Right hindlimb (tissue), 1 donor: ENCODE measurements at places on chromosomes 2 and 18.

DNA sequence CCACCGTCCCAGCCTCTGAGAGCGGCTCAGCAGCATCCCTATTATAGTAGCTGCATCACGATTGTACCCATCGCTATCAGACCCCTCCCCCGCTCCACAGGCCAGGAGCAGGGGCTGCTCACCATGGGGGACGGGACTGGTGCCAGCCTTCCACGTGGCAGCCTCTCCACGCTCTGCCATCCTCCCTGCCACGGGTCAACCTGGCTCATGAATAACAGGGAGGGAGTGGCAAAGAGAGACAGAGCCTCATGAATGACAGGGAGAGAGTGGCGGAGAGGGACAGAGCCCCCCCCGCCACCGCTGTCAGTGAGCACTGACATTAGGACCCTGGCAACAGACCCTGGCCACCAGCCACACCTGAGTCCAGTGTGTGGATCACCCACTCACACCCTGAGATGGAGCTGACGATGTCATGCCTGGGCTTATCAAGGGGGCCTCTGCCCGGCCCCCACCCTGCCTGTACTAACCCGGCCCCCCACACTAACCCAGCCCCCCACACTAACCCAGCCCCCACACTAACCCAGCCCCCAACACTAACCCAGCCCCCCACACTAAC, 16.9 kb downstream of the CROCC2 start:
- DNase-seq, result peak; percentile 17

- no peak for DNase-seq
These were observed 37.2 kb upstream of the ID2 start for GRCh38 chr2:8644605-8645175.

- DNase-seq, result peak; percentile 43
These were observed 44.4 kb downstream of the FBLN7 start for GRCh38 chr2:112182581-112183034.

GRCh38 chr2:234679741-234680687, 183.1 kb upstream of the ARL4C start:
- DNase-seq, result peak; percentile 74

- DNase-seq, result no peak
These were observed 30.3 kb downstream of the ICA1L start for GRCh38 chr2:202841090-202841867.
